ENCODE measurements at places on chromosomes 1 and 21.

DNA sequence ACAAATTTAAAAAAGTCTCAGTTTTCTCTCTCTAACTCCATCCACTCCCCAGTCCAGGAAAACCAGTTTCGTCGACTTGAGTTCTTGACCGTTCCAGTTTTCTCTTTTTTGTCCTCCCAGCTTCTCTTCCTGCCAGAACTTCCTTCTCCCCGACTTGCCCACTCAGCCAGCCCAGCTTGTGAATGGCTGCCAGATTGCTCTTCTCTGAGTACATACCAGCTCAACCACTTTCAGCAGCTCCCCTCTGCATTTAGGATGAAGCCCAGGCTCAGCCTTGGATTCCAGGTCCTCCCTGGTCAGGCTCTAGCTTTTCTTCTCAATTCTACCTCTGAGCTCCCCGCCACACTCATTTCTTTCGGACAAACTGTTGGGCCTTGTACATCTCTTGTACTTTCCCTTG, 1.4 kb downstream of the DIO1 start:
- H3K4me3 ChIP-seq: no peak overlapping the region
- no peak overlapping the region for H3K27ac ChIP-seq
- H3K27me3 ChIP-seq: no peaks in the 10 kb centered on the region

GRCh38 chr1:44786138-44786840, 1.7 kb downstream of the BEST4 start:
- peak overlapping the region; percentile 47 for H3K4me3 ChIP-seq
- no peak for DNase-seq
- peaks cover 27% of the 10 kb centered on the region for H3K4me1 ChIP-seq
- H3K36me3 ChIP-seq: peaks cover 9% of the 10 kb centered on the region
- H3K27me3 ChIP-seq: no peaks in the 10 kb centered on the region

GRCh38 chr1:223008808-223009207, 134.2 kb downstream of the TLR5 start:
- H3K36me3 ChIP-seq: peaks cover 11% of the 10 kb centered on the region
- peaks cover 24% of the 10 kb centered on the region for H3K4me1 ChIP-seq
- no peak for DNase-seq
- H3K27me3 ChIP-seq: peaks cover 18% of the 10 kb centered on the region
- H3K27ac ChIP-seq: no peak overlapping the region
- H3K4me3 ChIP-seq: no peak overlapping the region

GRCh38 chr1:114455102-114455785, 55.8 kb downstream of the TRIM33 start:
- no peaks in the 10 kb centered on the region for H3K27me3 ChIP-seq
- no peak for DNase-seq
- peaks cover 8% of the 10 kb centered on the region for H3K4me1 ChIP-seq
- no peak overlapping the region for H3K27ac ChIP-seq

DNA sequence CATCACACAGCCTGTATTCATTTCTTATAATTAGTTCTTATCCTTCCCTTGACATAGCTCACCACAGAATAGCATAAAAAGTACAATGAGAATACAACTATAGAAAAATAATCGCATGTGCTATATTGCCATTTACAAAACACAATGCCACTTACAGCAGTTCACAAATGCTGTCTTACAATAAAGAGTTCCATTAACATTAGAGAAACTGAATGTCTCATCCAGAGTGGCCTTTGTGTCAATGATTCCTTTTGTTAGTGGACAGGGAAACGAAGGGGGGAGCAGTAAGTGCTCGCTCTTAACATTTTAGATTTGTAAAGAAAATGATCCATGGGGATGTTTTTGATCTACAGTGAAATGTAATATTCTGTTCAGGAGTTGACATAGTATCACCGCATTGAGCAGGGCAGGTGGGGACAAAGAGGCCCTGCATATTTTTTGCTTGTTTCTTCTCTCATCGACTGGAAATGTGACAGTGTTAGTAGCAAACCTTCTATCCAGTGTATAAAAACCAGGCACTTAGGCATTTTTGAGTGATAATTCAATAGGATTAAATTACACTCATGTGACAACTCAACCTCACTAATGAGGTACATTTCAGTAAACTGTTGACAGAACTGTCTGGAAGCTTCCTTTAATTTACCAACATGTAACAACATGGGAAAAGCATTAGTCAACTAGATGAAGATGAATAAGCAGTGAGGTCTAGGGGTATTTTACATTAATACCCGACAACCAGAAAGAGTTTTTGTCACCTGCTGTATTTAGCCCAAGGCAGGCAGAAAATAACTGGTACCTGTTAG, 35.6 kb upstream of the RRP15 start:
- H3K36me3 ChIP-seq: no peaks in the 10 kb centered on the region
- H3K4me1 ChIP-seq: no peaks in the 10 kb centered on the region
- H3K4me3 ChIP-seq: no peak overlapping the region
- no peak for DNase-seq

GRCh38 chr1:77538956-77539518, 143.4 kb downstream of the ZZZ3 start:
- peaks cover 37% of the 10 kb centered on the region for H3K4me1 ChIP-seq
- H3K27me3 ChIP-seq: no peaks in the 10 kb centered on the region
- H3K4me3 ChIP-seq: no peak overlapping the region
- no peak for DNase-seq
- H3K27ac ChIP-seq: peak overlapping the region; percentile 91
- peaks cover 3% of the 10 kb centered on the region for H3K36me3 ChIP-seq

DNA sequence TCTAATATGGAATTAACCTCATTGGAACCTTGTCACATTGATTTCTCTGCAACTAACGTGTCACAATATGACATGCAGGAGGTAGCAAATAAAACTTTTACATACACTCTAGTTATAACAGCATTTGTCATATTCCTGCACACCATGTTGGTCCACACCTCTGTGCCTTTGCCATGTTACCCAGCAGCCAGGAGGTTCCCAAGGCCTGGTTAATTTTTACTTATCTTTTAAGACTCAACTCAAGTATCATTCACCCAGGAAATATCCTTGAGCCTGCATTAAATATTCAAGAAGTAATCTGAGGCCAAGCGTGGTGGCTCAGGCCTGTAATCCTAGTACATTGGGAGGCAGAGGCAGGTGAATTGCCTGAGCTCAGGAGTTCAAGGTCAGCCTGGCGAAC, 447.2 kb upstream of the NR5A2 start:
- H3K27ac ChIP-seq: no peak overlapping the region
- peaks cover 5% of the 10 kb centered on the region for H3K27me3 ChIP-seq
- no peaks in the 10 kb centered on the region for H3K36me3 ChIP-seq
- H3K4me1 ChIP-seq: no peaks in the 10 kb centered on the region

- DNase-seq: no peak
- H3K36me3 ChIP-seq: peaks cover 20% of the 10 kb centered on the region
- H3K4me3 ChIP-seq: peak overlapping the region; percentile 98
- H3K27me3 ChIP-seq: no peaks in the 10 kb centered on the region
- H3K27ac ChIP-seq: peak overlapping the region; percentile 98
These were observed 594 bp downstream of the GLMN start for GRCh38 chr1:92298213-92298572.

DNA sequence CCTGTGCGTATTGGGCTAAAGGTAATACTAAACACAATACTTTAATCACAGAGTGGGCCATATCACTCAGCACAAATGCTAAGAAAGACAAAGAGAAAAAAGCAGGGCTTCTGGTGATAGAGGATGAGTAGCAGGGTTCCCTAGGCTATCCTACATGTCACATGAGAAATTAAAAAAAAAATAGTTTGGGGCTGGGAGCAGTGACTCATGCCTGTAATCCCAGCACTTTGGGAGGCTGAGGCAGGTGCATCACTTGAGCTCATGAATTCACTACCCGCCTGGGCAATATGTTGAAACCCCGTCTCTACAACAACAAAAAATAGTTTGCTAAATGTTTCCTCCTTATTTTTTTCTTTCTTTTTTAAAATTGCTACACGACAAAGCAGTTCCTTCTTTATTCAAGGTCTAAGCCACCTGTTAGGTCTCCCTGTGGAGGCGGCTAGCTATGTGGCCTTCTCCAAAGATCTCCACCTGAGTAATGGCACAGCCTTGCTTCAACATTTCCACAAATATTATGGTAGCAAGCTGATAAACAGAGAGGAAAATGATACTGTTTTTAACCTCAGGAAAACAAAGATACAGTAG, 1.5 kb downstream of the ENSA start:
- peaks cover 29% of the 10 kb centered on the region for H3K36me3 ChIP-seq
- no peaks in the 10 kb centered on the region for H3K27me3 ChIP-seq
- DNase-seq: no peak
- H3K4me1 ChIP-seq: peaks cover 12% of the 10 kb centered on the region

GRCh38 chr1:32868806-32869455, 1.8 kb downstream of the FNDC5 start:
- DNase-seq: no peak
- no peak overlapping the region for H3K4me3 ChIP-seq
- H3K27me3 ChIP-seq: no peaks in the 10 kb centered on the region

DNA sequence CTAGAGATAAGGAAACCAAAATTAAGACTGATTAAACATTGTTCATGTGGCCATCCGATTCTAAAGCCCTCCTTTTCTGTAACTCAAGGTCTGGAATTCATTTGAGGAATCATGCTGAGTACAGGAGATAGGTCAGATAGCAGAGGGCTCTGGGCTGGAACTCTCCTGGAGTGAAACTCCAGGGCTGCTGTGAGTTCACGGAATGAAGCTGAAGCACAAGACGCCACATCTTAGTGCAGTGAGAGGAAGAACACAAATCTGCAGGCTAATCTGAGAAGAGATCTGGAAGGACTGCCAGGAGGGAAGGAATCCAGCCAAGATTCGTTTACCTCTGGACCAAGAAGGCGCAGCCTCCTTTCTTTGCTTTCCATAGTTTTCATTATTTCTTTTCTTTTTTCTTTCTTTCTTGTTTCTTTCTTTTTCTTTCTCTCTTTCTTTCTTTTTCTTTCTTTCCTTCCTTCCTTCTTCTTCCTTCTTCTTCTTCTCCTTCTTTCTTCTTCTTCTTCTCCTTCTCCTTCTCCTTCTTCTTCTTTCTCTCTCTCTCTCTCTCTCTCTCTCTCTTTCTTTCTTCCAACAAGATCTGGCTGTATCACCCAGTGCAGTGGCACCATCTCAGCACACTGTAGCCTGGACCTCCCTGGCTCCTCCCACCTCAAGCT, 74.8 kb upstream of the ATP1B1 start:
- H3K27me3 ChIP-seq: no peaks in the 10 kb centered on the region
- peaks cover 8% of the 10 kb centered on the region for H3K4me1 ChIP-seq
- H3K4me3 ChIP-seq: no peak overlapping the region
- DNase-seq: no peak

DNA sequence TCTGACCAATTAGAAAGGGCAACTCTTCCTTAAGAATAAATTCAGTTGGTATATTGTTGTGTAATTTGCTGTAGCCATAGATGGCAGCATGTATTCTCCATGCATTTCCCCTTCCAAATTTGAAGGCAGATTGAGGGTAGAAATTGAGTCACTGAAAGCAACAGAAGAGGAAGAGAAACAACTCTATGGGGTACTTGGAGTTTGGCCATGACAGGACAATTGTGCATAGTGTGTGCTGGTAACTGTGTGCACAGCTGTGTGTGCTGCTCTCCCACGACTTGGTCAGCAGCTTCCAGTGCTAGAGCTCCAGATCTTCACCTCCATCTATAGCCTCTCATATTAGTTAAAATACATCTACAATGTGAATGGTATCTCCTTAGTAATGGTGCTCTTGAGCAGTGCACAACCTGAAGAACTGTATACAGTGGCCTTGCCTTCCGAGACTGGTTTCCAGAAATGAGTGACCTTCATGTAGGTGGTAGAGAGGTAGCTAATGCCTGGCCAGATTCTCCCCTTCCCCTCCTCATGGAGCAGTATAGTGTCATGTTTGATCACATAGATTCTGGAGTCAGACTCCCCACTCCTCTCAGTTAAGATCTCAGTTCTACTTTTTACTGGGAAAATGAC, 882 bp upstream of the FCAMR start:
- H3K27ac ChIP-seq: no peak overlapping the region
- peaks cover 24% of the 10 kb centered on the region for H3K27me3 ChIP-seq
- no peaks in the 10 kb centered on the region for H3K4me1 ChIP-seq
- DNase-seq: no peak

DNA sequence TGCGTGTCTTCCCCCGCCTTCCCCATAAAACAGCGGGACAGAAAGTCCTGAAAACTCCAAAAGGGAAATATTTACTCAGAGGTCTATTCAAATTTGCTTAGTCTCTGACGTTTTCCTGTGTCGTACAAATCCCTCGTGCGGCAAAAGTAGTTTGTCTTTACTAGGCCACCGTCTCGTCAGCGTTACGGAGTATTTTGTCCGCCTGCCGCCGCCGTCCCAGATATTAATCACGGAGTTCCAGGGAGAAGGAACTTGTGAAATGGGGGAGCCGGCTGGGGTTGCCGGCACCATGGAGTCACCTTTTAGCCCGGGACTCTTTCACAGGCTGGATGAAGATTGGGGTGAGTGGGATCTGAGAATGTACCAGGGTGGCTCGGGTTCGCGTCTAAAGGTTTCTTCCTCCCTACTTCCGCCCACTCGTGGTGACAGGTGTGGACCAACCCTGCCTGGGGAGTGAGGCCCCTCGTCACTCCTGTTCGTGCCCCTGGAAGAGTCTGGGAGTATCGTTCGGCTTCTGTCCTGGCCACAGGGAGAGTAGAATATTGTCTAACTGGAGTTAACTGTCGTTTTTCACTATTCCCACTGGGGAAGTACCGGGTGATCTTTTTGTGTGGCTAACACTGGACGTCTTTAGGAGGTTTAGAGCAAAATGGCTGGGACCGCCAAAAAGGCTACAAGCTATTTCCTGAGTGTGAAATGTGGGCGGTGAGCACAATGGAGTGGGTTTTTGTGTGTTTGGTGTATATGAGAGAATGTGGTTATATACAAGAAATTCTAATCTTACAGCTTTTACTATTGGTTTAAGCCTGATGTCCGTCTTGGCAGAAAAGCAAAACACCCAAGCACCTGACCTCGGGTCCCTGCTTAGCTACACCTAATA, at the start of gene ATF6:
Gene ATF6, plus strand, starts transcription at position 219 of the 880 bp plus-strand sequence. Its CDS starts 41 bp downstream, at position 260.
- no peaks in the 10 kb centered on the region for H3K27me3 ChIP-seq
- DNase-seq: peak; percentile 91
- no peaks in the 10 kb centered on the region for H3K36me3 ChIP-seq
- H3K4me1 ChIP-seq: peaks cover 31% of the 10 kb centered on the region

DNA sequence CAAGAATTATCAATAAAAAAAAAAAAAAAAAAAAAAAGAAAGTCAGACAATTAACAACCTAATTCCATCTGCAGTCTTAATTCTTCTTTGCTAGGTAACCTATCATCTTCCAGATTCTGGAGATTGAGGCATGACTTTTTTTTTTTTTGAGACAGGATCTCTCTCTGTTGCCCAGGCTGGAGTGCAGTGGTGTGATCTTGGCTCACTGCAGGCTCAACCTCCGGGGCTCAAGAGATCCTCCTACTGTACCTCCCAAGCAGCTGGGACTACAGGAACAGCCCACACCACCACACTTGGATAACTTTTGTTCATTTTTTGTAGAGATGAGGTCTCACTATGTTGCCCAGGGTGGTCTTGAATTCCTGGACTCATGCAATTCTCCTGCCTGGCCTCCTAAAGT, 4.6 kb upstream of the RAD54L start:
- no peak overlapping the region for H3K27ac ChIP-seq
- no peak for DNase-seq
- peaks cover 16% of the 10 kb centered on the region for H3K4me1 ChIP-seq
- H3K4me3 ChIP-seq: no peak overlapping the region
- no peaks in the 10 kb centered on the region for H3K36me3 ChIP-seq

- no peak overlapping the region for H3K4me3 ChIP-seq
- H3K36me3 ChIP-seq: no peaks in the 10 kb centered on the region
- peak overlapping the region; percentile 88 for H3K27ac ChIP-seq
- DNase-seq: no peak
- no peaks in the 10 kb centered on the region for H3K27me3 ChIP-seq
These were observed 169.4 kb upstream of the HMCN1 start for GRCh38 chr1:185564816-185565215.

GRCh38 chr21:15682186-15682895, 47.4 kb upstream of the USP25 start:
- no peak for DNase-seq
- H3K4me1 ChIP-seq: peaks cover 9% of the 10 kb centered on the region
- H3K27me3 ChIP-seq: no peaks in the 10 kb centered on the region
- peak overlapping the region; percentile 1 for H3K27ac ChIP-seq
- no peak overlapping the region for H3K4me3 ChIP-seq

Measured in osteocyte (in vitro differentiated cells).